ENCODE measurements at places on chromosomes 6 and 20. TPM values are rescaled to one million over a fixed set of nuclear protein-coding genes. Genes with fewer than 3 reads are reported as not detected.

DNA sequence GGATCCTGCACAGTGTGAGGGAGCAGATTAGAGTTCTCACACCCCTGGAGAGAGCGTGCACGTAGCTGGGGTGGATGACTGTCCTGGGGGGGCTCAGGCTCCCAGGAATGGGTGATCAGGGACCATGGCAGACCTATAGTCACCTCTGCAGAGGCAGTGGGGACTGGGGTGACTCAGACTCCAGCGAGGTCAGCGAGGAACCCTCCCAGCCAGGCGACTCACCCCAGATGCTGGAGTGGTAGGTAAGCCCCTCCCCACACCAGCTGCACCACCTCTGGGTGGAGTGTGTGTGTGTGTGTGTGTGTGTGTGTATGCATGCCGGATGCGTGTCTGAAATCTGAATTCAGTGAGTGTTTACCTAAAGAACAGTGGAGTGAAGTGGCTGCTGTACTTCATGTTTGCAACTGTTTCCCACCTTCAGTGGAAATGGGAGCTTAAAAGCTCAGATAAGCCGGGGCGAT is 17.4 kb upstream of the GTSF1L start:
- DNase-seq = no peak

Gene SNX21
- 22.5 TPM for total RNA-seq

Gene HMGN3
- 153 TPM for total RNA-seq

- no peak for DNase-seq
These were observed 169.1 kb downstream of the BMP7 start for GRCh38 chr20:57097245-57097915.

Gene APCDD1L
- 0.32 TPM for total RNA-seq

DNA sequence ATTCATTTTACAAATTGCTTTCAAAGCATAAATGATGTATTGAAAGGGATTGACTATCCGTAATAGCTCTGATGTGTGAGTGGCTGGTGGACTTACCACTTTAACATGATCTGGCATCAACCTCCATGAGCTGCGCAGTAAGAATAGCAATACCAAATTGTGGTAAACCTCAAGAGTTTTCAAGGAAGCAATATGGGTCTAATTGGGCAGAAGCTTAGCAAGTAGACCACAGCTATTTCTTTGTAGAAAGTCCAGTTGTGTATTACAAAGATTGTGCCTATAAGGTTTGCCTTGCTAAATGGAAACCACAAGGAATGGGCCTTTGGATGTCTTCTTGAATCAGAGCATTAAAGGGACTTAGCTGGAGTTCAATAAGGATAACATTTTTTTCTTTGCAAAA is 736.6 kb downstream of the KIF16B start:
- no peak for DNase-seq

DNA sequence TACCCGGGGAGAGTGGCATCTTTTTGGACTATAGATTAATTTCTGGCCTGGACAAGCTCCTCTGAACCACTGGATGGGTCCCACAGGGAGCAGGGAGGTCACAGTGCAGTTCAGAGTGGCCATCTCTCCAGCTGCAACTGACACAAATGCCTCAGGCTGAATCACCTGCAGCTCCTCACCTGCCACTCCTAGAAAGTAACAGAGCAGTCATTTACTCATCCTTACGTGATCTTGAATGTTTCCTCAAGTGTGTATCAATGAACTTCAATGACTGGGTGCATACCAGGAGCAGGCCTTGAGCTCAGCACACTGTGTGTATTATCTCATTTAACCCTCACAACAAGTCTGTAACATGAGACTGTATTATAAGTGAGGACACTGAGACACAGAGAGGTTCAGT is 40.0 kb upstream of the SIRPG start:
- no peak for DNase-seq

DNA sequence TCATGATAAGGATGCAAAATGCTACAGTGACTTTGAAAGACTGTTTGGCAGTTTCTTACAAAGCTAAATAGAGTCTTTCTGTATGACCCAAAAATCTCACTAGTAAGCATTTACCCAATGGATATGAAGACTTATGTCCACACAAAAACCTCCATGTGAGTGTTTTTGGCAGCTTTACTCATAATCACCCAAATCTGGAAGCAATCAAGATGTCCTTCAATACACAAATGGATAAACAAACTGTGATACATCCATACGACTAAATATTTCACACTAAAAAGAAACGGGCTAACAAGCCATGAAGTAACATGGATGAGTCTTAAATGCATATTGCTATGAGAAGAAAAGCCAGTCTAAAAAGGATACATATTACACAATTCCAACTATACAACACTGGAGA is 117.2 kb downstream of the PDE10A start:
- no peak for DNase-seq

- no peak for DNase-seq
These were observed 4.1 kb downstream of the NKX2-2 start for GRCh38 chr20:21509597-21510371.

All from Right ventricle myocardium inferior (tissue), 1 donor.